Cortex of kidney (tissue), 1 donor: ENCODE measurements at places on chromosomes 11 and 22.

GRCh38 chr22:42286205-42286604 lies 15.8 kb upstream of the TCF20 start:
- DNase-seq, result no peak

GRCh38 chr22:30878516-30879414 lies 89.8 kb downstream of the MORC2 start:
- DNase-seq, result no peak

- DNase-seq, result no peak
These were observed 292.0 kb downstream of the BRD1 start for GRCh38 chr22:49535527-49536125.

GRCh38 chr22:43092085-43092484 lies 2.9 kb upstream of the TTLL1 start:
- no peak for DNase-seq

DNA sequence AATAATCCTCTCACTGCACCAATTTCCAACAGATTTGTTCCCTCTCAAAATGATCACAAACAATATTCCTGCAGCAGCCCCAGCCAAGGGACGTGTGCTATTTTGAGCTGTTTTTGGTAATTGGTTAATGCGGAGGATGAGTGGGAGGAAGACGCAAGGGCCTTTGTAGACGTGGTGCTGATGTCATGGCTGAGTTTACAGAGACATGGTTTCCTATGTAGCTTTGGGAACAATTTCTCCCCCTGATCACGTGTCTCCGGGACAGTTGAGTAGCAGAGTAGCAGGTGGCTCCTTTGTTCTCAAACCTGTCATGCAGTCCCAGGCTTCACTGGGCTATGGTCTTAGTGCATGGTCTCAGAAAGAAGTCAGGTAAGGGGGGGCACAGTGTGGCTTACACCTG lies 183.2 kb upstream of the NECTIN1 start:
- DNase-seq, result no peak

DNA sequence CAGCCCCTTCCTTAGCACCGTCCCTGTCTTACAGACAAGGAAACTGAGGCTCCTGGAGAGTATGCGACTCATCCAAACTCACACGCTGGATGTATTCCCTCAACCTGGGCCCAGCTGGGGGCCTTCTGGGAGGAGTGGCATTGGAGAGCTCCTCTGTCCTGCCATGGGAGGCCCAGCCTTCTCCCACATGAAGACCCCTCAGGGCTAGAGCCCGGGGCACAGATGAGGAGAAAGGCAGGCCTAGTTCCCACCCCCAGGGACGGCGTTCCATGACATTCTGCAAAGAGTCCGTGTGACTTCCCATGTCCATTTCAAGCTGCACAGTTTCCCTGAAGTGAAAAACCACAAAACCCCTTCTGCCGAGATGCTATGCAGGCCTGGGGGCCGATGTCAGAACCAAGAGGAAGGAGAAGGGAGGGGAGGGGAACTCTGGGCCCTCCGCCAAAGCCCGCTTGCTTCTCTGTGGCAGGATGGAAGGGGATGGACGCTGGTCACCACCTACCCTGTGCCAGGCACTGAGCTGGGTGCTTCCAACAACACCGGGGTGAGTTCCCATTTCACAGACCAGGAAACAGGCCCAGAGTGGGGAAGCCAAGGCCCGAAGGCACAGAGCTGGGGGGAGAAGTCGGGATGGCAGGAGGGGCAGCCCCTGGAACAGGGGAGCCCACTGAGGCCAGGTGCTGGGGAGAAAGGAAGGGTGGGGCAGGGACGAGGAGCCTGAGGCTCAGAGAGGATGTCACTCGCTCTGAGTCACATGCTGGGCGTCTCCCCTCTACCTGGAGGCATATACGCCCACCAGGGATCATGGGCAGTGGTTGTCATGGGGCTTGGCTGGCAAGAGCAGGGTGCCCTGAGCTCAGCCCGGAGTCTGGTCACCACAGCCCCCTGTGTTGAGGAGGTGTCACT lies 15.7 kb downstream of the RAC2 start:
- DNase-seq, result no peak

GRCh38 chr11:109972939-109973338 lies 120.3 kb upstream of the ZC3H12C start:
- no peak for DNase-seq
